Karpas-422 (cell line): ENCODE measurements at places on chromosomes 4 and X.

DNA sequence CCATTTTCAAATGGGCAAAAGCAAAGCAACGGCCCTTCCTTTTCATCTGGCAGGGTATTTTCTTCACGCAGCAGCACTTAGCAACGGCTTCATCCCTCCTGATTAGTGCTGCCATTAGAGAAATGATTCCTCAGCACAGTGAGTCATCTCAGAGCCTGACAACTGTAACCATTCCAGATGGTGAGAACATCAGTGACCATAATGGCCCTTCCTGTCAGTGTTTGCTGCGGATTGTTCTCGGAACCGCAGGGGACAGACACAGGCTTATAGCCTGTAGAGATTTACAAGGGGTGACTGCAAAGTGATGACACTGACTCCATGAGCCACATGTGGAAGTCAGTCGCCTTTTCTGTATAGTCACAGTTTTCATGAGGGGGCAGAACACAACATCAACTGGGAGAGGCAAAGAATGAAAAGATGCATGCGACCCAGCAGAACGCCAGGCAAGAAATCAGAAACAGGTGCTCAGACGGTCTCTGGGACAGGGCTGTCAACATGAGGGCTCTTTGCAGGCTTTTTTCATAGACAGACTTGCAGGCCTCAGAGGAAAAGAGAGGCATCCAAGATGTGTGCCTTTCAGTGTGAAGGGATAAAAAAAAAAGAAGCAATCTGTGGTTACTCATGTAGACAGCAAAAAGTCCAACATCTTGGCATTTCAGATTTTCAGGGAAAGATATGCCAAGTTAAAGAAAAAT, 69.9 kb upstream of the FBXW7 start:
- DNase-seq: no peak

DNA sequence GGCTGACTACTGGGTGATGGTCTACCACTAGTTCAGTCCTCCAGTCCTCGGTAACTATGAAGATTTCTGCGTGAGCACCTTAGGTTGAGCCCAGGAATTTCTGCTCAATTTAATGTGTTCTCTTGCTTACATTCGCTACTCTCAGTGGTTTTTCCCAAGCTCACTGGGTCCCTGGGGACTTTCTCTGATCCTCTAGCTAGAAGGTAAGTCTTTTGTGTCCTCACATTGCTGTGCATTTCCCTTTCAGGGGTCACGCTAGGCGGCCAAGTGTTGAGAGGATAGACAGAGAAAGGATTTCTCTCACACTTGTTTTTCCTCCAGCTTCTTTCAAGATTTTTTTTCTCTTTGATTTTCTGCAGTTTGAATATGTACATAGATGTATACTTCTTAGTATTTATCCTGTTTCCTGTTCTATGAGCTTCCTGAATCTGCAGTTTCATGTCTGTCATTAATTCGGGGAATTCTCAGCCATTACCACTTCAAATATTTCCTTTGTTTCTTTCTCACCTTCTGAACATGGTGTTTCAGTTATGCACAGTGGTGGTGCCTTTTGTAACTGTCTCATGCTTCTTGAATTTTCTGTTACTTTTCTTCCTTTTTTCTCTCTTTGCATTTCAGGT, 17.5 kb downstream of the MAGEA9 start:
- no peak for DNase-seq

GRCh38 chr4:8855818-8856245, 15.8 kb downstream of the HMX1 start:
- no peak for DNase-seq

DNA sequence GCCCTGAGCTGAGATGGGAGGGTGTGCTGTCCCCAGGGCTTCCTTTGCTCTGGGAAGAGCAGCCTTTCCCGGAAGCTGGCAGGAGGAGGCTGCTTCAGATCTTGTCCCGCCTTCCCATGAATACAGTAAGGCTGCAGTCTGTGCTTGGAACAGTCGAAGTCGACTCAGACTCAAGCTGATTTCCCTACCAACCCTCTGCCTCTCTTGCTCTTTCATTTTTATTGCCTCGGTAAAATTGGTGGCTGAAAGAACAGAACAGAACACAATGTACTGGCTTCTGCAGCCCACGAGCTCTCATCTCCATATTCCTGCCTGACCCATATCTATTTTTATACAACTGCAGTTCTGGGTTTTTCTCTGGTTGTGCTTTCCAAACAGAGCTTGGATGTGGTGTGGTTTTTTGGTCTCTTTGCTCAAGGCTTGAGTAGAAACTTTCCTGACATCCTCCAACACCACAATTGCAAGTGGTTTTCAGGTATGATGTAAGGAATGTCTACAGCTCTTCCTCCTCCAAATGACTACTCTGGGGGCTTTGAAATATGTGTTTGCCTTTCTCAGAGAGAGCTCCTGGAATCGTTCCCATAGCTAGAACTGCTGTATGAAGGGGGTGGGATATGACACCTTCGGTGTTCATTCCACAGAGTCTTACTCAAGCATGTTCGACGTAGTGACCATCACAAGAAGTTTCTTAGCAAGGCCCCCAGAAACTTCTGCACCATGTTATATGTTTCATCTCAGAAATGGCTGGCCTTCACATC, 61.3 kb downstream of the ENPP6 start:
- DNase-seq: no peak

- no peak for DNase-seq
Observed at GRCh38 chr4:154001193-154001592, 212.3 kb upstream of the SFRP2 start.

DNA sequence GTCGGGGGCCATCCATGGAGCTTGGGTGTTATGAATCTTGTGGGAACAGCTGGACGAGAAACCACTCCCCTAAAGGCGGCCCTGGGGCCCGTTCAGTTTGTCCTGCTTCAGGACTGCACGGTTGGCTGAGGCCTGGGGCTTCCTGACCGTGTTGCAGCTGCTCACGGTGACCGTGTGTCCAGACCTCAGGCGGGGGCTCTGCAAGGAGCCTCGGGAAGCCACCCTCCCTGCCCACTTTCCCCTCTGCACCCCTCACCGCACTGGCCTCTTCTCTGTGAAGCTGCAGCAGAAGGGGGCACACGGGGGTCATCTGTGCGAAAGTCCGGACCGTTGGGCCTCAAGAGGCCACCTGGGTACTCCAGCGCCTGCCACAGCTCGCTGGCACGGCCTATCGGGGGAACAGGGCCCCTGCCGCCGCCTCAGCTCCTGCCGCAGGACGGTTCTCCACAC, 29.4 kb downstream of the UVSSA start:
- no peak for DNase-seq

GRCh38 chr4:121900132-121900983, 30.1 kb upstream of the BBS7 start:
- DNase-seq: peak; percentile 87

DNA sequence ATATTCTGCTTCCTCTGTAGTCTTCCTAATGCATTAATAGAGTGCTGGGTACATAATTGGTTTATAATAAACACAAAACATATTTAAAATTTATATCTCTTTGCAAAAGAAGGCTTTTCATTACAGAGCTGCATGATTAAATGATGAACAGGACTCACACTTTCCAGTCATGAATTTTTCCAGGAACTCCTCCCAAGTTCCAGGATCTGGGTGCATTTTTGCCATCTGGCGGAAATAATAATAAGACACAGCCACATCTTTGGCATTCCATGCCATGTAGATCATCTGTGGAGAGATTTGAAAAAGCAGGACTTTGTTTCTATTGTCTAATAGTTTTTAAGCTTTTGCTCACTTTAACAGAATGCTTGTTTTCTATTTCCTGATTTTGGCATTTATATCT, 40.2 kb upstream of the SULT1B1 start:
- DNase-seq: no peak
